Fibroblast of upper back skin (primary cell): ENCODE measurements at places on chromosomes 4 and X.

GRCh38 chr4:15233626-15234025 lies 194.2 kb upstream of the C1QTNF7 start:
- no peak for DNase-seq

- DNase-seq: no peak
Measured at GRCh38 chr4:111016416-111016815, 393.5 kb upstream of the PITX2 start.

DNA sequence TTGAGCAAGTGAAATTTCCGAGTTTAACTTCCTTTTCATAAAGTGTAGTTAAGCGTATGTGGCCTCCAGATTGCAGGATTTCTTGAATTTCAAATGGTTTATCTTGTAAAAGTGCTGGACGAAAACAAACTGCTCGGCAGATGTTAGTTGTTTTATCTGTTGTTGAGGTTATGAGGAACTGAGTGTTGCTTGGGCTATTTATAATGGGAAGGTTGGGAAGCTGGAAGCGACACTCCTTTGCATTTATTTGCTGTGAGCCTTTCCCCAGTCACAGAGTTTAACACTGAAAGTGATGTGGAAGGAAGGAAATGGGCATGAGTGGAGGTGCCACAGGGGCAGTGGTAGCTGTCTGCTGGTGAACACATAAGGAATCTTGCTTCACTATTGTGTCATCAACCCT lies 284.9 kb downstream of the PCDH7 start:
- no peak for DNase-seq

DNA sequence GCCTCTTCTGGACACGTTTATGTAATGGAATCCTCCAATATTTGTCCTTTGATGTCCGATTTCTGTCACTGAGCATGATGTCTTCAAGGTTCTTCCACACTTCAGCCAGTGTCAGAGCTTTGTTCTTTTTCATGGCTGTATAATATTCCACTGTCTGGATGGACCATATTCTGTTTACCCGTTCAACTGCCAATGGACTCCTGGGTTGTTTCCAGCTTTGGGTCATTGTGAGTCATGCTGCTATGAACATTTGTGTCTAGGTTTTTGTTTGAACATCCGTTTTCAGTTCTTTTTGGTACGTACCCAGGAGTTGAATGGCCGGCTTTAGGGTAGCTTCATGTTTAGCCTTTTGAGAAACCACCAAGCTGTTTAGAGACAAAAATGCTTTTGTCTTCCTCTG lies 93.2 kb downstream of the SHOX start:
- no peak for DNase-seq

DNA sequence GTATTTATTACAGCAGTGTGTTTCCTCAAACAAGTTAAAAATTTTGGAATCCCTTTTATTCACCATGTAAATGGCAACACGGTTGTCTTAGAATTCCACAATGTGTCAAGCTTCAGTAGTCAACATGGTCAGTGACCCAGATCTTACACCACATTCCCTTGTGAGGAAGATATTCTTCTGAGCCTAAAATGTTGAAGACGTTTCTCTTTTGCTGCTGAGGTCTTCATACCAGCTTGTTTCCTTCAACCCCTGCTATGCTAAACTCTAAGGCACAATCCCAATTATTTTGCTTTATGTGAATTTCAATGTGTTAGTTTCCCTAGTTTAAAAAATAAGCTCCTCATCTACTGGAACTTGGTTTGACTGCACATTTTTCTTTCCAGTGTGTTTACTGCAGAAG lies 17.6 kb upstream of the LDB2 start:
- DNase-seq: no peak

- peak; percentile 58 for DNase-seq
Measured at GRCh38 chrX:51893931-51894696, 691 bp downstream of the MAGED1 start.

- DNase-seq: no peak
Measured at GRCh38 chr4:182547435-182547834, 304.2 kb downstream of the TENM3 start.

DNA sequence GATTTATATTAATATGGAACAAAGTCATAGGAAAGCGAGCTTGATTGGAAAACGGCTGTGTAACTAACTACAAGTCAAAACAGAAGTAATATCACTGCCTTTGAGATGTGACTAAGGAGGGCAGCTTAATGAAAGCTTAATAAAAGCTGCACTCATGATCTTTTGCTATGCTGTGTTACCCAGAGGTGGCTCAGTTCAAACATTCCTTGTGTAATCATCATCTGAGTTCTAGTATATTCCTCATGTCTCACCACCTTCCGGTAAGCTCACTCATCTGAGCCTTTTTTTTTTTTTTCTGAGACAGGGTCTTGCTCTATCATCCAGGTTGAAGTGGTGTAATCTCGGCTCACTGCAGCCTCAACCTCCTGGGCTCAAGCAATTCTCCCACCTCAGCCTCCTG lies 5.0 kb downstream of the GRPEL1 start:
- no peak for DNase-seq

- DNase-seq: peak; percentile 48
Measured at GRCh38 chr4:53863158-53863557, 201.2 kb downstream of the CHIC2 start.

DNA sequence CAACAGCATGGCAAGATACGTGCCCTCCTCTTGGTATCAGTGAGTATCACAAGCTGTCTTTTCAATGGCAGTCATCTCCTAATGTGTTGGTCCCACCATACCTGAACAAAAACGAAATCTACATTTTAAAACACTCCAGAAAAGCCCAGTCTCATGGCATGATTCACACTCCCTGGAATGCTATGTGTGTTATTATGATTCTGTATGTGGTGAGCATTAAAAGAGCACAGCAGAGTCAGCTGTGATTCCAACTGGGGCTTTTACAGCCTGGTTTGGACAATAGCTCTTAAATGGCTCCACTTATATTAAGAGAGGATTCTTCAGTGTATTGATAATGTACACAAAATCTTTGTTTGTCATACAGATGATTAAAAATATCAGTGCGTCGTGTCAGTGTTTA lies 274.1 kb upstream of the GK2 start:
- DNase-seq: peak; percentile 53
